ENCODE measurements at places on chromosomes 16 and 17. TPM values are rescaled to one million over a fixed set of nuclear protein-coding genes. Genes with fewer than 3 reads are reported as not detected.

GRCh38 chr16:974611-975261, 4.0 kb upstream of the LMF1 start:
- no peak for DNase-seq

- no peak for DNase-seq
These were observed 61.6 kb upstream of the CLEC3A start for GRCh38 chr16:77960766-77961165.

DNA sequence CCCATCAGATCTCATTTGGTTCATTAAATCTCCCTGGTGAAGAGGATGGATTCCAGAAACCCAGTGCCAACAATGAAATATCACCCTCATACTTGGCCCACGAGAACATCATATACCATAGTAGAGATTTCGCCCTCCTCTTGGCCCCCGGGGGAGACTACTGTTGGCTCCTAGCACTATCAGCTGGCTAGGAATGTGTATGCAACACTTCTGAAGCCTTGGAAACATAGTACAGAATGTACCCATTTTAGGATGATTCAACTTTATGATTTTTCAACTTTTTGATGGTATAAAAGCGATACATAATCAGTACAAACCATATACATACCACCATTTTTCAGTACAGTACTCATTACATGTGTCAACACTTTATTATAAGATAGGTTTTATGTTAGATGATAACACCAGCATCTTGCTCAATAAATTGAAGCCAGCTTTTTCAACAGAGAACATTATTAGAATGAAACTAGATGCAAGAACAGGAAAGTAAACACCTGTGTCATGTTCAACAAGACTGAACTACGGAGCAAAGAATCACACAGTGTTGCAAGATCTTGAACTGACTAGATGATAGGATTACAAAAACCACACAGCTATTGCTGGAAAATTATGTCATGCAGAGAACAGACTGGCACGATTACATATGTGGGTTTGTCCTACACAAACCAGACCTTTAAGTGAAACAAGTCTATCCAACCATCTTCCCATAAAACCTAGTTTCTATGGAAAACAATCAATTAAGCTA, 17.2 kb downstream of the RSL1D1 start:
- no peak for DNase-seq

Gene SLC13A2
- total RNA-seq: 26.5 TPM

Gene ZNF785
- total RNA-seq: 14.9 TPM

DNA sequence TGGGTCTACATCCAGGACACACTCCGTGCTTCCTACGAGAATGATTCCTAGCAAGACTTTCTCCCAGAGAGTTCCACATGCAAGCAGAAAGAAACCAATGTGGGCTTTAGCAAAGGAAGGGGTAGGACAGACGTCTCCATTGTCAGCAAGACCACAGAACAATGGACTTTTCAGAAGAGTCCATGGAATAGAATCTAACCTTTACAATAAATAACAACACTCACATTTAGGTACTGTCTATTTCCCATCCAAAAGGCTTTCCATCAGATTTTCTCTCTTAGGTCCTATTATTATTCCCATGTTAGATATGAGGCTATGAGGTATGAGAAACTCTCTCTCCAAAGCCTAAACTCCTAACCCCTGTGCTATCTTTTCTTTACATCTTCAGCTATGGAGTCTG, 360.9 kb downstream of the GRIN2A start:
- no peak for DNase-seq

Gene ENPP7
- 0.17 TPM for total RNA-seq

- DNase-seq: no peak
These were observed 1.4 kb downstream of the GCSH start for GRCh38 chr16:81094771-81095251.

DNA sequence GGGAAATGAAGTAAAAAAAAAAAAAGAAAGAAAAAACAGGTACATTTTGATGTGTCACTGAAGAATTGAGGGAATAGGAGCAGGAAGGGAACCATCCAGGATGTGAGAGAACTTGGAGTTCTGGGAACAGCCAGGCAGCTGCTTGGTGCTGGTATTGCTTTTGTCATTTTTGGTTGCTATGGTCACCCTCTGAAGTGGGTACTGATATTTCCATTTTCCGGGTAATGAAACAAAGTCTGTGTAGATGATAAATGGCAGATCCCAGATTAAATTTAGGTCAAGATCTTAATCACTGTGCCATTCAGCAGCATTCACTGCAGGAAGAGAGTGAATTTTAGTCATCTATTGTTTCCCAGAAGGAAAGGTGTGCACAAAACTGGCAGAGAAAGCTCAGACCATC, 93.6 kb downstream of the ABCA8 start:
- no peak for DNase-seq

- DNase-seq: no peak
These were observed 204.7 kb downstream of the HS3ST3B1 start for GRCh38 chr17:14505606-14506005.

DNA sequence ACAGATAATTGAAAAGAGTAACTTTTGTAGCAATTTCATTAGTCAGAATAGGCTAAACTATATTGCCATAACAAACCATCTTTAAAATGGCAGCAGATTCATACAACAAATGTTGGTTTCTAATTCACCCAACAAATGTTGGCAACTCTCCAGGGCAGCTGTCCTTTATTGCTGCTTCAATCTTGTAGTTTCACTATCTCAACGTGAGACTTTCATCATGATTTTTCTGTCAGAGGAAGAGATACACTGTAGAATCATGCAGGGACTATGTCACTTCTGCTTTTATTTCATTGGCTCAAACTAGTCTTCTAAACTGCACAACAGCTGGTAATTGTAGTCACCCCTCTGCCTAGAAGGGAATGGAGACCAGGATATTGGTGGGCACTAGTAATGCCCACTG, 174.2 kb downstream of the TANC2 start:
- peak; percentile 25 for DNase-seq

- peak; percentile 56 for DNase-seq
These were observed 567 bp upstream of the GCSH start for GRCh38 chr16:81096715-81097208.

DNA sequence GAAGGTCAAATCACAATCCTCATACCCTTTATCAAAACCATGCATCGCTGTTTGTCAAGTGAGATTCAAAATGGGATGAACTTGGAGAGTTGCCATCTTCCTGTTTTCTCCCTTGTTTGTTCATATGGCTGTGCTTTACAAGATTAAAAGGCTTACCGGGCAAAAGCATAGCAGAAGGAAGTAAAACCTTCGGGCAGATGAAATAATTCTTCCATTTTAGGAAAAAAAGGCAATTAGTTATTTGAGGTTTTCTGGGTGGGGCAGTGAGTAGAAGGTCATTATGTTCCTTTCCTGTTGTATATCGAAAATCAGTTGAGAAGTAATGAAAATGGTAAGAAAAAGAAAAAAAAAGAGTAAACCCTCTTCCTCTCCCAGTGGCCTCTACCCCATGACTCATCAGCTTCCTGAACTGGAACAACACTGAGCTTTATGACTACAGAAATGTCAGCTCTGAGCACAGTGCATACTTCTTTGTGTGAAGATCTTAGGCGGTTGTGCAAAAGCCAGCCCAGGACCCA, 369.2 kb downstream of the CDH13 start:
- peak; percentile 50 for DNase-seq

DNA sequence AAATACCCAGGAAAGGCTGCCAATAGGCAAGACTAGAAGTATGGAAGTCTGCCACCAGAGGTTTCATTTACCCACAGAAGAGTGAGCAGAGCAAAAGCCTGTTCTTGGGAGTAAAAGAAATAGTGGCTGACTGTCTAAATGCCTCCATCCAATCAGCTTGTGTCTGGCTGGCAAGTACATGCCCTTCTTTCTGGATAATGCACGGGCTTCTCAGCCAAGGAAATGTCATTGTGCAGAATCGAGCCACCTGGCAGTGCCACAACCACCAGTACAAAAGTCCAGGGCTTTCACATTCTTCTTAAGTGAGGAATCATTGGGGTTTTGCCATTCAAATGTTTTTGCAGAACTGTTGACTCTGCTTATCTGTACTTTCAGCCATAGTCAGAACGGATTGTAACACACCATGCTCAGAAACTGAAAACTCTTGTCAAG, 10.1 kb upstream of the ERCC4 start:
- no peak for DNase-seq

DNA sequence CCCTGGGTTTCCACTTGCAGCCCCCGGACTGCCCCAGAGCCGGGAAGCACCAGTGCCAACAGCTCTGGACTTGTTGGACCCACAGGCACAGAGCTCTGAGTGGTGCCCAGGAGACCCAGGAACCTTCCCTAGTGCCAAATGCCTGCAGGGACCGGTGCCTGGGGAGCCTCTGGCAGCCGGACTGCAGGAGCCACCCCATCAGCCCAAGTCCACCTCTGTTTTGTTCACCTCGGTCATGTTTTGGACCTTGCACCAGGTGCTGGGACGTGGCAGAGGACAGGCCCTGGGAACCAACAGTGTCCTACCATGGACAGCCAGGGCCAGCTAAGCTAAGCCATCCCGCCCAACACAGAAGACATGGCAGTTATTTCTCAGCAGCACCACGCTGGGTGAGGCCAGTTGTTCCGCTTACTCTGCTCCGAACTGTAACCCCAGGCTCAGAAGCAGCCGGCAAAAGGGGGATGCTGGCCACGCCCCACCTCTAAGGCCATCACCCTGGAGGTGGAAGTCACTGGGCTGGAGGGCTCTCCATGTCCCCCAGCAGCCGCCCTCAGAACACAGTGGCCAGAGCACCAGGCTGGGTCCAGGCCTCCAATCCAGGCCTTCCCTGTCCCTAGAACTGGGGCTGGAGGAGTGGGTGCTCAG, 79.8 kb downstream of the AMFR start:
- DNase-seq: no peak

- DNase-seq: no peak
These were observed 44.9 kb upstream of the CACNG5 start for GRCh38 chr17:66789961-66790437.

DNA sequence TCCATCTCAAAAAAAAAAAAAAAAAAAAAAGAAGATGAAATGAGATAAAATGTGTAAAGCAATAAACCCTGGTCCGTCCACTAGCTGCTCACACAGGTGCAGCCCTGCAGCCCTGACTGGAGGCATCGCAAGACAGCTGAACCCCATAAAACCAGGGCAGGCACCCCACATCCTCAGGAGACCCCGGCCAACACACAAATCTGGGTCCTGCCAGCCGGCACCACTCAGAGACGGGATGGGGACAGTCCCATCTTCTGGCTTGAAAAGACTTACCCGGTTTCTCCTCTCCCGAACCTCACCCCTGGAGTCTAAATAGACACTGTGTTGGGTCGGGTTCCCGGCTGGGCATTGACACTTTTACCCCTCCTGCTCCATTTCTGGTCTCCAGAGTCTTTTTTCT, 52.7 kb upstream of the TNRC6C start:
- DNase-seq: no peak

DNA sequence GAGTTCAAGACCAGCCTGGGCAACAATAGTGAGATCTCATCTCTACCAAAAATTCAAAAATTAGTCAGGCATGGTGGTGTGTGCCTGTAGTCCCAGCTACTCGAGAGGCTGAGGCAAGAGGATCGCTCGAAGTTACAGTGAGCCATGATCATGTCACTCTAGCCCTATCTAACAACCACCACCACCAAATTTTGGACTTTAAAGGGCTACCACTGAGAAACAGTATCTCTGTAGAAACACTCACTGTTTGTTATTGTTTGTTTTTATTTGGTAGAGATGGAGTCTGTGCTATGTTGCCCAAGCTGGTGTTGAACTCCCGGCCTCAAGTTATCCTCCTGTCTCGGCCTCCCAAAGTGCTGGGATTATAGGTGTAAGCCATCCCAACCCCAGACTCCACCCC, 1.3 kb upstream of the UBALD2 start:
- DNase-seq: no peak

Gene UTS2R
- total RNA-seq: not detected

- DNase-seq: no peak
These were observed 115.1 kb downstream of the MRTFB start for GRCh38 chr16:14186007-14186794.

DNA sequence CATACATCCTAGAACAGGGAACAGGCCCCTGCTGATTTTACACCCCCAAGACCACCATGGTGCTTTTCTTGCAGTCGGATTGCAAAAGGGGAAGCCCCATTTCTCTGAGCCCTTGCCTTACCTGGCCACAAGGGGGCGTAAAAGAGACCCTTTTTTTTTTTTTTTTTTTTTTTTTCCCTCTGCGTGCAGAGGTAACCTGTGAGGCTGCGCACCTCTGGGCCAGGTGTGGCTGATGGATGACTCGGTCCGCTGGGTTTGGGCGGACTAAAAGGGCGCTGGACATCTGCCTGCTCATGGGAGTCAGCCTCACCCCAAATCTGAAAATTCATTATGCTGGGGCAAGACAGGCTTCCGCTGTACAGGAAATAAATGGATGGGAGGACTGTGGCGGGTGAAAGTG, 281.0 kb downstream of the CBLN1 start:
- DNase-seq: no peak

GRCh38 chr17:6913608-6914443, 82.0 kb upstream of the ALOX12 start:
- DNase-seq: peak; percentile 77

DNA sequence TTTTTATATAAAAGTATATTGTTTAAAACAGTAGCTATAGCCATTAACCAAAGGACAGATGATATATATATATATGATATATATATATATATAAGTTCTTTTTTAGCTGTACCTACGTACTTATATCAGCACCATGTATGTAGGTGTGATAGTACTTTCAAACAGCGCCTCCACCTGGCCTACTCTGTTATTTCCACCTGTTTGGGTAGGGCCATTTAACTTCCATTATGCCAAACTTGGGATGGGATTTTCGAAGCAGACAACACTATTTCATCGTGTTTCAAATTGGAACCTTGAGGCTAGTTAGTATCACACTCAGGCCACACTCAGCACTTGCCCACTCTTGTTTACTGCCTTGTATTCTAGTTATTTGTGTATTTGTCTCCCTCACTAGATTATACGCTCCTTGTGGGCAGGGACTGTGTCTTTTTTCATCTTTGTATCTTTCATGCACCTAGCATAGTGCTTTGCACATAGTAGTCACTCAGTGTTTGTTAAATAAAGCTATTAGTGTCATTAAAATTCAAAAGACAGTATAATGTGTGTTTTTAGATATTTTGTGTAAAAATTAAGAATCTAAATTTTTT, 11.8 kb upstream of the CLTC start:
- peak; percentile 27 for DNase-seq

Gene NLE1
- total RNA-seq: 10.5 TPM

GRCh38 chr17:78599419-78599818, 22.2 kb upstream of the DNAH17 start:
- DNase-seq: no peak

DNA sequence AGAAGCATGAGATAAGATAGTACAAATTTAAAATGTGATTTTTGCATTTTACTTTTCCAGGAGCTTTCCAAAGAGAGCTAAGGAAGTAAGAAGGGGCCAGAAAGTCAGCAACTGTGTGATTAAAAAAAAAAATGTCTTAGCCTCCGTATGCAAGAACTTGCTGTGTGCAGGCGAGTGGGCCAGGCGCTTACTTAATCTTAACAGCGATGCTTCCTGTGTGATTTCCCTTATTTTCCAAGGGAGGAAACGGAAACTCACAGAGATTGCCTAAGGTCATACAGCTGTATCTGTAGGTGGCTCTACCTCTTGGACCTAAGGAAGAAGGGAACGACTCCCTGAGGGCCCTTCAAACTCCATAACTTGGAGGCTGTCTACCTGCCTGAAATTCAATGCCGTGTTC, 11.1 kb downstream of the HS3ST3B1 start:
- DNase-seq: no peak

Data from left colon (tissue), 2 donors.